ENCODE measurements at places on chromosomes 7 and 10.

DNA sequence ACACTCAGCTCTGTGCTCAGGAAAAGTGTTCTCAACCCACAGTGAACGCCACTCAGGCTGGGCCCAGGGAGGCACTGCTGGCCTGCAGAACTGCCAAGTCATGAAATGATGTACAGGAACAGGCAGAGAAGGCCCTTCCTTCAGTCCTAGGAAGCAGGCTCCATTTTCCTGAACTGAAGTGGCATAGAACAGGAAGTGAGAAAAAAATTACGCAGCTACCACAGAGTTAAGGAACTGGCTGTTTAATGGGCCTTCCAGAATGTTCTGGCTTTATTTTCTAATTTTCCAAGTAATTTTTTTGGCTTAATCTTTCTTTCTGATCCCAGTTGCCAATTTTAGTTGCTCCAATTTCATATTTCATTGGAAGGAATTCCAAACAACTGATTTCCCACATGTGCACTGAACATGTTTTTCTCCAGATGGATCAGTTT, 39.3 kb downstream of the LRRC18 start:
- no peak for DNase-seq

DNA sequence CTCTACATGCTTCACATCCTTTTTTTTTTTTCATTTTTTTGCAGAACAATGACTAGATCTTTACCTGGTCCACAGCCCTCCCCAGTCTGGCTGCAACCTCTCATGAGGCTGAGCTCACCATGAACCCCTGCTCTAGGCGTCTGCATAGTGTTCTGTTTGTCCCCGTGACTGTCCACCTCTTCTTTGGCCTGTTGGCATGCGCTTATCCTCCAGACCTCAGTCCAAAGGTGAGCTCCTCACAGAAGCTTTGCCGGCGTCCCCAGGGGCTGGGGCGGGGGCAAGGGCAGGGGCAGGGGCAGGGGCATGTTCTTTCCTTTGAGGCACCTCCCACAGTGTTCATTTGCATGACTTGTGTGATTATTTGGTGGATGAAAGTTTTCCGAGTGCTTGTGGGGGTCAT, 218.4 kb upstream of the ZNF32 start:
- no peak for DNase-seq

- DNase-seq = no peak
These were observed 116.1 kb downstream of the PARD3 start for GRCh38 chr10:34698979-34699378.

DNA sequence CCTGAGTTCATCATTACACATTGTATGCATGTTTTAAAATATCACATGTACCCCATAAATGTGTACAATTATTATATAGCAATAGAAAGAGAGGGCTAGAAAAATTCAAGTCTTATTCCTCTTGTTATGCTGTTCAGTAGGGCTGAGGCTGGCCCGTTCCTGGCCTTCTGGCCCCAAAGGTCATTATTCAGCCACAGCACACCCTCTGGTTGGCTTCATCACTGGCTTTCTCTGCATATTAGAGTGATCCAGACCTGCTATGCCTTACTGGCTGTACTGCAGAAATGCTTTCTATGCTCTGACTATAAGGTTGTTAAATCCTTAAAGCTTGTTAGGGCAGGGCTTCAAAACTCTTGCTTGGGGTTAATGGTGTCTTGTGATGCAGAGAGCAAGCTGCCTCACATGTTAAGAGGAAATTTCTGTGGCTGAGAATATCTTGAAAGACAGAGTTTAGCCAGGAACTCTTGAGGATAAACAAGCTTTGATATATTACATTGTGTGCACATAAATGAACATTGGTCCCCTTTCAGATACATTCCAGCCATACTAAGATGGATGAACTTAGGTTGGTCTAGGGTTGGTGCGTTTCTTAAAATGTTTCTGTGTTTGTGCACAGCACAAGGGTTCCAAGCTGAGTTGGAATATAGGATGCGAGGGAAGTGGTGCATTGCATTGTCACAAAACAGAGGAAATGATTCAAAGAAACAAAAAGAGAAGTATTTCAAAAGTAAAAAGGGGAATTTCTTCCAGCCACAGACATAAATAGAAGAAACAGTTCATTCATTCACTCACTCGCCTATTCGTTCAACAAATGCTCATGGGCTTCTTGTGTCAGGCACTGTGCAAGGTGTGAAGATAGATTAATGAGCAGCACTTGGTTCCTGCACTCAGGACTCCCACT, 61.6 kb upstream of the WDR11 start:
- no peak for DNase-seq

GRCh38 chr10:77087366-77087765, 550.2 kb downstream of the KCNMA1 start:
- DNase-seq = no peak

DNA sequence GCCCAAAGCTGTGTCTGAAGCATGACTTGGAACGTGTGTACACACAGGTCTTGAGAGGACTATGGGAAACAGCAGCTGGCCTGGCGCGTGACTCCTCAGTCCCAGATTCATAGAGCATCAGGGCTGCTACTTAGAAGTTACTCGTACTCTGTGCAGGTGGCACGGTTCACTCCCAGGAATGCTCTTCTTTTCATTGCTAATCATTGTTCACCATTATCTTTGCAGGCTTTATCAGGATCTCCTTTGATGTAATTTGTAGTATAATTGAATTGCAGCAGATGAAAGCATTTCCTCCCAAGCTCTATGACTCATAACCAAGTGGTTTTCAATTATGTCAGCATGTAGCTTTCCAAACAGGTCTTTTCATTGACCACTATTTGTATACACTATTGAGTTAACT, 938.9 kb downstream of the NRG3 start:
- DNase-seq = no peak

- no peak for DNase-seq
These were observed 141.2 kb downstream of the MLLT10 start for GRCh38 chr10:21675157-21675796.

DNA sequence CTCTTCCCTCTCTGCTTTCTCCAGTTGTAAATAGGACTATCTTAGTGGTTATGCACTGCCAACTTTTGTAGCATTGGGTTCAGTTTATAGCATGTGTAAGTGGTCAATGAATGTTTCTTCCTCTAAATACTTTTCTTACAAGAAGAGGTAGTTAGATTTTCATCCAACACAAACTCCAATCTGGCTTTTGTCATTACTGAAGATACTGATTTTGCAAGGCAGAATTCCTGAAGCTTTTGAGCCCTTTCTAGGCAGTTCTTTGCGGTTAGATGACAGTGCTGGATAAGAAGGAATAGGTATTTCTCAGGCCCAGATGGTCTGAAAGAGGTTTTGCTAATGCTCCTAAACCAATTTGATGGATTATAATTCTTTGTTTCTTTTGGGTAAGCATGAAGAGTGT, 60.5 kb downstream of the BICC1 start:
- no peak for DNase-seq

- DNase-seq = no peak
These were observed 381.4 kb upstream of the PODXL start for GRCh38 chr7:131937868-131938267.

DNA sequence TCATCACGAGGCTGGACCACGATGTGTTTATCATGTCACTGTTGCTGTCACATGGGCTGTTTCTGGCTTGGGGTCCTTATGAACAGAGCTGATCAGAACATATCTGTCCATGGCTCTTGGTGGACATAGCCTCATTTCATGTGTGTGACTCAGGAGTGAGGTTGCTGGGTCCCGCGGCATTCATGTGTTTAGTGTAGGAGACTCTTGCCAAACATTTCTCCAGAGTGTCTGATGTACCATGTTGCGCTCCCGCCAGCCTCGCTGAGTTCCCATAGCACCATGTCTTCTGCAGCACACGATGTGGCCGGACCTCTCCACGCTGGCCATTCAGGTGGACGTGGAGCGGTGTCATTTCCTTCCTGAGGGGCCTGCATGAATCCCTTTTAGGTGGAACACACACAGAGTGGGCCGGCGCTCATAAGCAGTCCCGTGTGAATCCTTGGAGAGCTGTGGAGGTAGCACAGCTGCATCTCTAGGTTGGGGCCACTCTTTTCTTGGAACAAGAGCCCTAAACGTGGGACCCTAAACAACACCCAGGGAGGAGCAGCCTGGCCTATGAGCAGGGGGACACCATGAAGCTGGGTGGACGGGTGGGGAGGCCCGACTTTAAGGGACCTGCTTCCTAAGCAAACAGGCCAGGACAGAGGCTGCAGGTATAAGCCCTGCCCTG, 134.6 kb downstream of the LHPP start:
- no peak for DNase-seq

GRCh38 chr7:144489504-144489903, 86.0 kb upstream of the NOBOX start:
- no peak for DNase-seq

DNA sequence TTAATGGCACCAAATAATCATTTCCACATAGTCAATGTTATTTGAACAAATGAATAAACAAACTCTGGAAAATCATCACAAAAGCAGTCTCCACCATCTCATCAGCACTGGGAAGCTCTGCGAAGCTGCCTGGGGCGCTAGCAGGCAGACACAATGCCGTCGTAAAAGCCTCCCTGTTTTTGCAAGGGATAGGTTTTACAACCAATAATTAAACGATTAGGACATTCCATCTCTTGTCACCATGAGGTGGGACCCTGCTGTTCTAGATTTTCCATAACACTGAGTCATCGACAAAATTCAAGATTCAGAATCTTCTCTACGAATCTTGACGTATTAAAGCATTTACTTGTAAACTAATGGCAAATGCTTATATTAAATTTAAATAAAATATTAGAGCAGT, 172.8 kb upstream of the AKR1E2 start:
- DNase-seq = no peak

- DNase-seq = no peak
These were observed 237.2 kb downstream of the BUB3 start for GRCh38 chr10:123391275-123392028.

DNA sequence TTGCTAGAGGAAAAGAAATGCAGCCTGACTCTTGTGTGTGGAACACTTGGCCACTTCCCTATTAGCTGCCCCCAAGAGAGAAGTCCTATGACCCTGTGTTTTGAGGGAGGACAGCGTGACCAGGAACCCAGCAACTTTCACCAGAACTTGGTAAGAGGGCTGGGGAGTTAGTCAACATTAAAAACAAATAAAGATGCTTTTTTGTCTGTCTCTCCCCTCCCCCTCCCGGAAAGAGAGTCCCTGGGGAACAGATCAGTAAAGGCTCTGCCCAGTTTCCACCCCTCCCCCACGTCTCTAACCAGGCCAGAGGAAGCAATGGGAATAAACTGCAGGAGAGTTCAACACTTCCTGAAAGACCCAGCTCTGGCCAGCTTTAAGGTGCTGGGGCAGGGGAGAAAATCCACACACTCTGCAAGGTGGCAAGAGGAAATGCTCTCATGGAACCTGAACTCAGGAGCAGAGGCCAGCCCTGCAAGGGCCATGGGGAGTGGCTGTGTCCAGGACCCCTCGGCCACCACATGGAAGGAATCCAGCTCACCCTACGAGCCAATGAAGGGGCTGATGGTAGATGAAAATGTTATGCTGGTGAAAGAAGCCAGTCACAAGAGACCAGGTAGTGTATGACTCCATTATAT, 21.5 kb downstream of the SH3PXD2A start:
- no peak for DNase-seq

- DNase-seq = no peak
These were observed 826.4 kb downstream of the LRMDA start for GRCh38 chr10:76257816-76258215.

DNA sequence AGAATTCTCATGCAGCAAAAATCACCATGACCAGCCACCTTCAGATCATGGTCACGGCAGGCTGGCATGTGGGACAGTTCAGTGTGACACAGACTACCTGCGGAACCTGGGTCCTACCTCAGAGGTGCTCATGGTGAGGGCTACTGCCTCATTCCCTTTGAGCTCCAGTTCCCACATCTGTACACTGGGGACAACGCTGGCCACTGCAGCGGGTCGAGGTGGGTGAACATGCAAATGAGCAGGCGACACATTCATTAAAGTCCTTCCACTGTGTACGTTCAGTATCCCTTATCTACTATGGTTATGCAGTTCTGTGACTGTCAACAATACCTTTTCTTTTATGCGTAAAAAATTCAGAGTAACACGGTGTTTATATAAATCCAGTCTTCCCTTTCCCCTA, 218.7 kb upstream of the AOAH start:
- no peak for DNase-seq

DNA sequence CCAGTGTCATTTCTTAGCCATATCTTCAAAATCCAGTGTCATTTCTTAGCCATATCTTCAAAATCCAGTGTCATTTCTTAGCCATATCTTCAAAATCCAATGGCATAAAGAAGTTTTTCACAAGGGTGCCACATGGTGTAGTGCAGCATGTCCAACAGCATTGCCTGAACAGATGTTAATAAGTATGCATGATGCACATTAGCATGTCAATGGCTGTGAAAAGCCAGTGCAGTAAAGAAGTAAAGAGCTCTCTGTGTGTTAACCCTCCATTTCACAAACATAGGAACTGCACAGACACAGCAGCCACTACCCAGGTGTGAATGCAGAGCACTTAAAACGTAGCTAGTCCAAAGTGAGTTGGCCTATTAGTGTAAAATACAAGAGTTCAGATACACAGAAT, 89.8 kb downstream of the GNAI1 start:
- no peak for DNase-seq

DNA sequence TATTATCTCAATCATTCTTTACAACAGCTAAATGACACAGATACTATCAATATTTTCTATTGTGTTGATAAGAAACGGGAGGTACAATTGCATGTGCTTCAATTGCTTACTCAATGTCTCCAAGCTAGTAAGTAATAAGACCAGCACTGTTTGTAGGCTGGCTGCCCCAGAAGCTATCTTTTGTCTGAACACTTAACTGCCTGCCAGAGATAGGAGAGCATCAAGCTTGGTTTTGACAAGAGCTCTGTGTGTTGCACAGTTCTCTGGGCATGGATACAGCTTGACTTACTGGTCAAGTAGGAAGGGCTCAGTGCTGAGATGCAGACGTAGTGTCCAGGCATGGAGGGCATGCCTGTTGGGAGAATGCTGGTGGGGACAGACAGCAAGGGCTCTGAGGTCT, 26.3 kb upstream of the CAPZA2 start:
- DNase-seq = no peak

DNA sequence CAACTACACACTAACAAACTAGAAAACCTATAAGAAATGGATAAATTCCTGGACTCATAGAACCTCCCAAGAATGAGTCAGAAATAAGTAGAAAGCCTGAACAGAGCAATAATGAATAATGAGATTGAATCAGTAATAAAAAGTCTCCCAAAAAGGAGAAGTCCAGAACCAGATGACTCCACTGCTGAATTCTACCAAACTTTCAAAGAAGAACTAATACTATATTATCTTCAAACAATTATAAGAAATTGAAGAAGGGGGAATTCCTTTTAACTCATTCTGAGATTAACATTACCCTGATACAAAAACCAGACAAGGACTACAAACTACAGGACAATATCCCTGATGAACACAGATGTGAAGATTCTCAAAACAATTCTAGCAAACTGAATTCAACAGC, 47.8 kb upstream of the CDK6 start:
- DNase-seq = no peak

All from stimulated activated CD4-positive, alpha-beta T cell treated with anti-CD3 and anti-CD28 coated beads, TNF-alpha, amount 100 ng/mL, for 1 hour (primary cell).